Activated T-helper 1 cell treated with anti-CD3 and anti-CD28 coated beads, Interleukin-12 subunit alpha, Interleukin-12 subunit beta, Interleukin-2, Interleukin-4 antibody, amounts not matched to agents 30 ng/mL and 10 ng/mL and 1 ng/mL, durations not matched to agents 14 hours and 24 hours and 36 hours (primary cell): ENCODE measurements at places on chromosomes 2 and 18. TPM values are rescaled to one million over a fixed set of nuclear protein-coding genes. Genes with fewer than 3 reads are reported as not detected.

Gene CD28
- 132 and 133 TPM in 2 replicates for total RNA-seq

Gene SCN7A
- total RNA-seq: not detected in 2 replicates

Gene CRYGD
- not detected in 2 replicates for total RNA-seq

Gene PLCD4
- total RNA-seq: 0.54 and 0.62 TPM in 2 replicates

Gene KRTCAP3
- 3.5 and 5.7 TPM in 2 replicates for total RNA-seq

Gene HES6
- total RNA-seq: 10.3 and 11.2 TPM in 2 replicates
